ENCODE measurements at places on chromosomes 3 and 15. TPM values are rescaled to one million over a fixed set of nuclear protein-coding genes. Genes with fewer than 3 reads are reported as not detected.

KBTBD12 gene
- not detected for total RNA-seq

CNOT10 gene
- 51.5 TPM for total RNA-seq

MESP2 gene
- total RNA-seq: 0.41 TPM

PLXND1 gene
- total RNA-seq: 1.3 TPM

DAZL gene
- not detected for total RNA-seq

PATL2 gene
- total RNA-seq: 16.9 TPM

NEK11 gene
- total RNA-seq: 1.1 TPM

NR1I2 gene
- 0.11 TPM for total RNA-seq

OR5K1 gene
- not detected for total RNA-seq

ARGFX gene
- not detected for total RNA-seq

CLDN16 gene
- not detected for total RNA-seq

ZPLD1 gene
- not detected for total RNA-seq

MYH15 gene
- total RNA-seq: 0.09 TPM

SLMAP gene
- total RNA-seq: 58.2 TPM

SLC2A2 gene
- total RNA-seq: not detected

MASP1 gene
- not detected for total RNA-seq

SPESP1 gene
- 0.97 TPM for total RNA-seq

CNTN6 gene
- total RNA-seq: not detected

C3orf22 gene
- total RNA-seq: not detected

GOLGA6L4 gene
- total RNA-seq: 1.8 TPM

ITIH1 gene
- total RNA-seq: not detected

AMT gene
- total RNA-seq: 5.0 TPM

CCR3 gene
- total RNA-seq: not detected

VEPH1 gene
- not detected for total RNA-seq

PP2D1 gene
- not detected for total RNA-seq
